ENCODE measurements at places on chromosomes 11 and 22.

DNA sequence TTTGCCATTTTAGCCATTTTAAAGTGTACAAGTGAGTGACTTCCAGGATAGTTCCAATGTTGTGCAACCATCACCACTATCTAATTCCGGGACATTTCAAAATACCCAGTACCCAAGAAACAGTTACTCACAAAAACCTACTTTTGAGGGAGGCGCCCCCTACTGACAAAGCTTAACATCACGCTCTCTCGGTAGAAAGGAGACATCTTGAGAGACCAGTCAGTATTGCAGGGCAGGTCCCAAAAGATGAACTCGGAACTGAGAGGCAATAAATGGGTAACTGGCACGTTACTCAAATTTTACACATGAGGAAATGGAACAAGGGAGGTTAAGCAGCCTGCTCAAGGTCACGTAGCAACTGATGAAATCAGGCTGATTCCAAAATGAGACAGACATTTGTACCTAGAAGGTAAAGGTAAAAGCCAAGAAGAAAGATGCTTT is 50.0 kb upstream of the POU2AF1 start:
- peak; percentile 47 for DNase-seq

GRCh38 chr22:49005557-49005956 is 822.1 kb downstream of the BRD1 start:
- no peak for DNase-seq

- no peak for DNase-seq
Observed at GRCh38 chr11:10645212-10645795, 48.3 kb downstream of the IRAG1 start.

DNA sequence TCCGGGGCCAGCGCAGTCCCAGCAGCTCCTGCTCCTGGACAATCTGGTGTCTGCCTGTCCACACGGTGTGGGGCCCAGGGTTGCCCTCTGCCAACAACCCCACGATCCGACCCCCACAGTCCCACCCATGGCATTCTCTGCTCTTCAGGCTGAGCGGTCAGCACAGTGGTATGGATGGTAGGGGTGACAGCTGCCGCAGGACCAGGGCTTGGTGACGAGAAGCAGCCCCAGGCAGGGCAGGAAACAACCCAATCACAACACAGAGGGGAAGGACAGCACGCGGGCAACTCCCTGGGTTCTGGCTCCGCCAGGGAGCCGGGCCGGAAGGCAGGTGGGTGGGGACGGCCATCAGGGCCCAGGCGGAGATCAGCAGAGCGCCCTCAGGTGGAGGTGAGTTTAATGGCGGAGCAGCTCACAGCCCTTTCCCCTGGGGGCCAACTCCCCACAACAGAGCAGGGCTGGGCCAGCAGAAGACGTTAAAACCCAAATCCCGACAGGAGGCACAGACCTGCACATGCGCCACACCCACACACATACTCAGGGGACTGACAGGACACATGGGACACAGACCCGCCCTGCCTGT is 5.3 kb upstream of the CHADL start:
- DNase-seq, result no peak

GRCh38 chr22:19105867-19106802 is 16.1 kb downstream of the DGCR2 start:
- no peak for DNase-seq

- peak; percentile 28 for DNase-seq
Observed at GRCh38 chr22:37077802-37078448, 26.4 kb downstream of the KCTD17 start.

DNA sequence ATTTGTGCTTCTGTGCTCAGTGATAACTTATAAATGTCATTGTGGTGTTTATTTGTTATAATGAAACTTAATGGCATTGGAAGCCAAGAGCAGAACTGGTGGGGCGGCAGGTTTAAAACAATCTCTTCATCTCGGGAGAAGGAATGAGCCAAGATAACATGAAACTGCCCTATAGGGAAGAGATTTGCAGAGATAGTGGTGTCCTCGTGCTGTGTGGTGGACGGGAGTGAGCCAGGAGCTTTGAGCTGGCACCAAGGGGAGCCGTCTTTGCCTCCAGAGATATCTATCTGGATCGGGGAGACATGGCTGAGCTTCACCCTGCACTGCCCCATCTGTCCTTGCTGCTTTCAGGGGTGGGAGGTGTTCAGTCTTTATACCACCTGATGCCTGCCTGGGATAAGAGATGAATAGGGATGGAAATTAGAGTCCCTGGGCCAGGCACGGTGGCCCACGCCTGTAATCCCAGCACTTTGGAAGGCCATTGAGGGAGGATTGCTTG is 189.6 kb downstream of the ST3GAL4 start:
- no peak for DNase-seq

- DNase-seq, result no peak
Observed at GRCh38 chr11:129322941-129323340, 52.7 kb upstream of the BARX2 start.

DNA sequence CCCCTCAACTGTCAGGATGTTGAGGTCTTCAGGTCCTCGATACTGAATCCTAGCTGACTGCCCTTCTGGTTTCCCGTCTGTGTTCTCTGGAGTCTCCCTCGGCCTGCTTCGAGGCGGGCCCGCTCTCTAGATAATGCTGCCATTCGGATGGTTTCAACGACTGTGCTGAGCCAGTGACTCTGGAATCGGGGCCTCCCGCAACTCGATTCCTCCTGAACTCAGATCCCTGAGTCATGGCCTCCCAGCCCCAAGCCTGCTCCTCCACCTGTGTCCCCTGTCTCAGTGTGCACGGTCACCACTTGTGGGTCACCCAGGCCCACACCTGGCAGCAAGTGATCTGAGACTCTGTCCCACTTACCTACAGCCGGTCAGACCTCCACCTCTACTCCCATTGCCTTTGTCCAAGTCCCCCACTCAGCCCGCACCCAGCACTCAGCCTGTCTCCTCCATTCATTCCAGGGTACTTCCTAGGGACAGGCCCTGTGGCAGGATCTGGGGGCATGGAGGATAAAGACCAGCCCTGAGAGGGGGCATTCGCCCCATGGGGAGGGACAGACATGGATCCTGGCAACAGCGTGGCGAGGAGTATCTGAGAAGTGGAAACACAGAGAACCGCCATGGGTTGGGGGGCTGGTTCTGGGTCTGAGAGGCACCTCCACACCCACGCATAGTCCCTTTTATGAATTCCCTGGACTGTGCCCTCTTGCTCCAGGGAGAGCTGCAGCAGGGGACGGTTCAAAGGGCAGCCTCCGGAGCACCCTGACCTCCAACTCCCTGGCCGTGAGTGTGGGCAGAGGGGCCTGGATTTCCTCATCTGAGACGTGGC is 14.3 kb downstream of the MPST start:
- DNase-seq, result no peak

GRCh38 chr11:82733444-82734119 is at the start of gene FAM181B:
Gene FAM181B (minus strand): TSS chr11:82733864. CDS start chr11:82733729, 135 bp downstream.
- peak; percentile 69 for DNase-seq

DNA sequence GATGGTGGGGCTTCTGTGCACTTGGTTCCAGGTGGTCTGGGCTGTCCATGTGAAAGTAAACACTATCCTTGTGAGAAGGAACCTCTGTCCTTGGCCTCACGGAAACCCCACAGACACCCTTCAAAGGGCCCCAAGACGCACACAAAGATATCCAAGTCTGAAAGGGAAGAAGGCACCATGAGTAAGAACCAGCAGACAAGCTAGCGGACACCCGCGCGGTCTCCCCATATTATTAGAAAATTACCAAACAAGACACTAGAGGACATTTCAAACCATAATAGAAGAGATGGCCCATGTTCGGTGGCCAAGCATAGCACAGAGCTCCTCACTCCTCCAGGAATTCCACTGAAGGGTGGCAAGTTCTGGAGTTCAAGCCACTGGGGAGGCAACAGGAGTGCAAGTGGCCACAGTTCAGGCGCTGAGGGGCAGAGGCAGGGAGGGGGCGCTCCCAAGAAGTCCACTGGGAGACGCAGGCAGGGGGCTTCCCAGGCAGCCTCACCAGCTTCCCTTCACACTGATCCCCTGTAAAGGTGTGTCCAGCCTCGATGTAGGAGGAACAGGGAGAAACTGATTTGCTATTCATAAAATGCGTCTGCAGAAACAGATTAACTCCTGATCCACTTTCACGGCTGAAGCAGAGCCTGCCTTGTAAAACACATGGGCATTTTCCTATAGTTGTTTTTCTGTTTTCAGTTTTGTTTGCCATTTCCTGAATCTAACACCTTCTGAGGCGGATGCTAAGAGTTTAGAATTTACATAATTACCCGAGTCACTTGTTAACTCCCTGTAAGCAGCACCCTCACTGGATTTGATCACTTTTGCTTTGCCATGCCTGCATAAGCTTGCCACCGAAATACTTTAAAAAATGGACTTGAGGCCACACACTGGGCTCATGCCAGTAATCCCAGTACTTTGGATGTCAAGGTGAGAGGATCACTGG is 9.1 kb upstream of the PPARA start:
- DNase-seq, result no peak

GRCh38 chr22:19463491-19464469 is 15.2 kb downstream of the UFD1 start:
- no peak for DNase-seq

DNA sequence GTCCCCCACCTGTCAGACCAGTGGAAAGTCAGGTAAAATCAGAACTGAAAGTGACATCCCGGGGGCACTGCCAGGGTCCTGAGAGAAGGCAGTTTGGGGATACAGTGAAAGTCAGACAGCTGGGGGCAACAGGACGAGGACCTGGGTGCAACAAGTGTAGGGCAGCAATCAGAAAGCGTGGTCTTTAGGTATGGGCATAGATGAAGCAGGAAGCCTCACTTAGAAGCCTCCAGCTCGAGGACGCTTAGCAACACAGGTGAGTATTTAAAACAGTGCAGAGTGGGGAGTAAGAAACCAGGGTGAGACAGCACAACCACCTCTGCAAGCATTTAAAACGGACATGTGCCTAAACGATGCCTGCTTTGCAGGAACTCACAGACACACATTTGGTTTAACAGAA is 64.6 kb upstream of the POU2AF1 start:
- no peak for DNase-seq

- no peak for DNase-seq
Observed at GRCh38 chr11:128453444-128454336, 133.7 kb downstream of the ETS1 start.

DNA sequence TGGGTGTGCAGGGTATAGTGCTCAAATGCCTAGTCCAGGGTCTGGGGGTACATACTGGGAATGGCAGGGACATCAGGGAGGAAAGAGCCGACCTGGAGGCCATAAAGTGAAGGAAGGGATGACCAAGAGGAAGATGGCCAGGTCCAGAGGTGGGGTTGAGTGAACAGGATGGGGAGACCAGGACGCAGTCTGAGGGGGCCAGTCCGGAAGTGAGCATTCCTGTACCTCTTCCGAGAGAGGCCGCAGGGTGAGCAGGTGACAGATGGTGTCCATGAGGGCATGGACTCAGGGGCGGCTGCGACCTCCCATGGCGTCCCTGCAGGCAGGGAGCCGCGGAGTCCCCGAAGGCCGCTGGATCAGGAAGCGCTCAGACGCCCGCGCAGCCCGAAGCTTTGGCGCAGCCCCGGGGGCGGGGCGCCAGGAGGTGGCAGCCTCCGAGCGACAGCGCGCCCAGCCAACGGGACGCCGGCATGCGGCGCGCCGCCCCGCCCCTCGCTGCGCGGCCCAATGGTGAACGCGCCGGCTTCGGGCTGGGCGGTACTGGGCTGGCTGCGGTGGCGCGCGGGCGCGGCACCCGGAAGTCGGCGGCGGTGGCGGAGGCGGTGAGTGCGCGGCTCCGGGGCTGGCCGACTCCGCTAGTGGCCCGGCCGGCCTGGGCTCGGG is at the start of gene TANGO2:
Gene TANGO2, plus strand, starts transcription at position 578 of the 663 bp plus-strand sequence. CDS start 15,689 bp downstream, outside the sequence.
- peak; percentile 74 for DNase-seq

DNA sequence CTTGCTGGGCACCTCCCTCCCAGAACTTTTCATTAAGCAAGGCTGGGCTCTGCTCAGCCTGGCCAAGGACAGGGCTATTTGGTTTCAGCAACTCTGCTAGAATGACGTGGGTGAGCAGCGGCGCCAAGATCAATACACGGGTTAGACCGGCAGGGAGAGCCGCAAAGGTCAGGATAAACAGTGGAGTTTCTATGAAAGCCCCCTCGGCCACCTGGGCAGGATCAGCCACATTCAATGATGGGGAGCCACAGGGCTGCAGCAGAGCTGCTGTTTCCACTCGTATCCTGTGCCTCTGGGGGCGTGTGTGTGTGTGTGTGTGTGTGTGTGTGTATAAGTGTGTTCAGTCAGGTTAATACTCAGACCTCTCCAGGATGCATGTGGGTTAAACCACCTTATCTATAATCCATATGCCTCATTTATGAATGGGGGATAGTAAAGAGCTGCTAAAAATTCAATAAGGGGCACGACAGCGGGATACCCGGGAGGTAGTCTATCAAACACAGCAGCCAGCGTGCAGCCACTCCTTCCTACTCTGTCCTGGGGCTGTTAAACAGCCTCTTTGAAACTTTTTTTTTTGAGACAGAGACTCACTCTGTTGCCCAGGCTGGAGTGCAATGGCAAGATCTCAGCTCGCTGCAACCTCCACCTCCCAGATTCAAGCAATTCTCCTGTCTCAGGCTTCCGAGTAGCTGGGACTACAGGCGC is 34.8 kb downstream of the MYH9 start:
- DNase-seq, result no peak

DNA sequence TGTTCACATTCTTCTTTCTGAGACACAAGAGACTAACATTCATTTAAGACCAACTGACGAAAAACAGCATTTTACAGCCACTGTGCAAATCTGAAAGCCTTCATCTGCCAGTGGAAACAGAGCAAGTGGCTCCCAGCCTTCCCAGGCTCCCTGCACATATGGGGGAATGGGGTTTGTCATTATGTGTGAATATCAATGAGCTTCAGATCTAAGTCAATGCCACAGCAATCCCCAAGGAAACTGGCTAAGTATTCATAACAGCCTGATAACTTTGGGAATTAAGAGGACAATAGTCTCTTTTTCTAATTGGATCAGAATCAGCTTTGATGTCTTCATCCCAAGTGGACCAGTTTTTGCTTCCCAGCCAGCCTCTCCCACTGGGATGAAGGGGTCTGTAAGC is 66.9 kb downstream of the ABTB2 start:
- DNase-seq, result no peak

DNA sequence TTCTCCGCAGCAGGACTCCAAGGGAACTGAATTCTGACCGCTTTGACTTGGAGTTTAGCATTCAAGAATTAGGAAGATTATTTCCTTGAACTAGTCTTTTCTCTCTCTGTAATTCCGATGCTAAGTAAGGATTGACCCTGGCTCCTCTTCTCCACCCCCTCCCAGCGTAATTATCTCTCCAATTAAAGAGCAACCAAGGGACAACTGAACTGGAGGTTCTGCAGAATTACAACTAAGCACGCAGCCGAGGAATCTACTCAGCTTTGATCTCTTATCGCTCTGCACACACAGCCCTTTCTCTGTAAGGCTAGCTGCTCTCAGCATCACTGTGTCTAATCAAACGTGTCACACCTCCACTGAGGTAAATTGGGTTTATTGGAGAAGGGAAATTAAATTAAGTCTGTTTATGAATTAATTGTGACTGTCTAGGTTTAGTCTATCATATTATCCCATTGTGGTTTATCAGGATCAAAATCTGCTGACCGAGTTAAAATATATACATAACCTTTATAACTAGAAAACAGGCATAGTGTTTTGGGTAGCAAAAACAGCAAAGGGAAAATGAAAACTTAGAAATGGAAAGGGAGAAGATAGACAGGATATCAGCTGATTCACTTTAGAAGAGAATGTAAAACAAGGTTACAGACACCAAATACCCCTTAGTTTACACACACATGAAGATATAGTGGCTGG is 241.3 kb upstream of the LARGE1 start:
- DNase-seq, result no peak
